Bronchus fibroblast of lung (primary cell): ENCODE measurements at places on chromosomes 3 and 15. TPM values are rescaled to one million over a fixed set of nuclear protein-coding genes. Genes with fewer than 3 reads are reported as not detected.

ZMYND10 gene
- 0.34 and 1.3 TPM in 2 replicates for total RNA-seq

BMF gene
- 0.17 and 1.6 TPM in 2 replicates for total RNA-seq

CHRM5 gene
- total RNA-seq: not detected in 2 replicates

IFT57 gene
- total RNA-seq: 31.2 and 33.1 TPM in 2 replicates

NXPE3 gene
- total RNA-seq: 18.0 and 22.3 TPM in 2 replicates

RTP4 gene
- total RNA-seq: not detected in 2 replicates

GBE1 gene
- 62.4 and 74.3 TPM in 2 replicates for total RNA-seq

NEK10 gene
- 0.30 and 0.34 TPM in 2 replicates for total RNA-seq

ARIH2 gene
- 55.2 and 64.1 TPM in 2 replicates for total RNA-seq

CTXN2 gene
- total RNA-seq: not detected in 2 replicates

DNAH1 gene
- total RNA-seq: 0.50 and 0.74 TPM in 2 replicates

RHOV gene
- total RNA-seq: not detected in 2 replicates

MYO1E gene
- total RNA-seq: 36.6 and 51.6 TPM in 2 replicates

CSPG4 gene
- total RNA-seq: 72.4 and 79.4 TPM in 2 replicates

SPESP1 gene
- 3.7 and 4.2 TPM in 2 replicates for total RNA-seq

RCCD1 gene
- total RNA-seq: 25.2 and 29.6 TPM in 2 replicates

SLC28A2 gene
- not detected in 2 replicates for total RNA-seq

STRIT1 gene
- total RNA-seq: not detected in 2 replicates

ADCY5 gene
- total RNA-seq: under 0.01 and 0.15 TPM in 2 replicates

C3orf33 gene
- 1.2 and 2.0 TPM in 2 replicates for total RNA-seq
